ENCODE measurements at places on chromosomes 7 and 10. TPM values are rescaled to one million over a fixed set of nuclear protein-coding genes. Genes with fewer than 3 reads are reported as not detected.

The MMD2 gene
- total RNA-seq, result not detected

The TTYH3 gene
- total RNA-seq, result 42.7 TPM

The IGF2BP3 gene
- 45.8 TPM for total RNA-seq

The GDF10 gene
- 6.4 TPM for total RNA-seq

The EN2 gene
- total RNA-seq, result not detected

The C10orf88 gene
- total RNA-seq, result 4.4 TPM

The NACAD gene
- 4.1 TPM for total RNA-seq

- DNase-seq, result no peak
These were observed 35.7 kb downstream of the LHPP start for GRCh38 chr10:124497196-124497881.

DNA sequence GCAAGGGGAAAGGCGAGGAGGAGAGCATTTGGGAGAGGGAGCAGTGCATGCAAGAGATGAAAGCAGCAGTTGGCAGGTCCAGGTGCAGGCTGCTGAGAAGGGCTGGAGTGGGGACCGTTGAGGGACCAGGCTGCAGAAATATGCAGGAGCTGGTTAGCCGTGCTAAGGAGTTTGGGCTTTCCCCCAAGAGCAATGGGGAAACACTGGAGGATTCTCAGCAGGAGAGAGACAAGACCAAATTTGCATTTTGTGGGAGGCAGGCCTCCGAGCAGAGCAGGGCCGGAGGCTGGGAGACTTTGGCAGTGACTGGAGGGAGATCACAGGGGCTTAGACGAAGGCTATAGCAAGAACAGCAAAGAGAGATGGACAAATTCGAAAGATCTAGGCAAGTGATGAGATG lies 11.8 kb downstream of the BTBD16 start:
- DNase-seq, result no peak

- no peak for DNase-seq
These were observed 111.3 kb downstream of the SLIT1 start for GRCh38 chr10:97074256-97075145.

DNA sequence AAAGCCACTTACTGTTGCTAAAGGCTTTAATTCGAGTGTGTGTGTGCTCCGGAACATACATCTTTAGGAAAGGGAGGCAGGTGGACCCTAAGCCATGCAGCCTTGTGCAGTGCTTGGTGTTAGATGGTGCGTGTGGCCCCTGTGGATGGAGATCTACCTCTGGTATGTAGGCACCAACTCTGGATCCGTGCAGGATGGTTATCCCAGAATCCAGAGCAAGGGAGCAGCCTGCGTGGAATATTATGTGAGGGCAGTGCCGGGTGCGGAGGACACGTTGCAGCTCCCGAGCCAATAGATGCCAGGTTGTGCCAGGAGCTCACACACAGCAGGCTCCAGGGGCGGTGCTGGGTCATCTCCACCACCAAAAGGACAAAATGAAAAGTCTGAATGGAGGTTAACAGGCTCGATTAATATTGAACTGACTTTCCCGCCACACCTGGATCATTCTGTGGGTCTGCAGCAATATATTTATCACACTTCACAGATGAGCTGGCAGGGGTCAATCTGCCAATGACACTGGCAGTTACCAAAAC lies 143.0 kb upstream of the NPS start:
- DNase-seq, result no peak

GRCh38 chr7:46939558-46939957 lies 642.4 kb downstream of the TNS3 start:
- no peak for DNase-seq

DNA sequence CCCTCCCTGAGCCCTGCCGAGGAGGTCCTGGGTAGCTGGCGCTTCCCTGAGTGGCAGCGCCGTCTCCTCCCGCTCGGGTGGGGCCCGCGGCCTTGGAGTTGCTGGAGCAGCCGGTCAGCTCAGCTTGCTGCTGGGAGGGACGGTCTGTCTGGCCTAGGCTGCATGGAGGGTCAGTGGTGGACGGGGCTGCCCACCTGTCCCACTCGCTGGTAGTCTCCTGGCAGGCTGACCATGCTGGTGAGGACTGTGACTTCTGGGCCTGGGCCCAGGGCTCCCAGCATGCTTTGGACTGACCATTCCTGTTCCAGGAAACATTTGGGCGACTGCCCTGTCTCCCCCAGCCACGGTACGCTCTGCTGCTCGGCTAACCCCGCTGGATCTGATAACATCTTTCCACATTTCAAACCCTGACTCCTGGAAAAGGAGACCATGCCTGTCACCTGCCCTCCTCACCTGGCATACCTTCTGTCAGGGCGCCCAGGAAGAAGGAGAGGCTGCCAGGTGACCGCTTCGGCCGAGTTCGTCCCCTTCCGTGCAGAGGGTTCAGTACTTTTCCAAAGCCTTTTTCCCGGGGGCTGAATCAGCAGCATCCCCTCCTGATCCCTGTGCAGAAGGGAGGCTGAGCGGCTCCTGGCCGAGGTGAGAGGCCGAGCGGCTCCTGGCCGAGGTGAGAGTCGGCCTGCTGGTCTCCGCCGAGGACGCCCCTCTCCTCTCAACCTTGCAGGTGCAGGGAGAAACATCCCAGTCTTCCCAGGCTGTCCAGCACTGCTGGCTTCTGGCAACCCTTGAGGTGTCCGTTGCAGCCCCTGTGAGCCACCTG lies 43.4 kb downstream of the FAM20C start:
- DNase-seq, result no peak

GRCh38 chr10:62133618-62134017 lies 135.0 kb downstream of the RTKN2 start:
- no peak for DNase-seq

DNA sequence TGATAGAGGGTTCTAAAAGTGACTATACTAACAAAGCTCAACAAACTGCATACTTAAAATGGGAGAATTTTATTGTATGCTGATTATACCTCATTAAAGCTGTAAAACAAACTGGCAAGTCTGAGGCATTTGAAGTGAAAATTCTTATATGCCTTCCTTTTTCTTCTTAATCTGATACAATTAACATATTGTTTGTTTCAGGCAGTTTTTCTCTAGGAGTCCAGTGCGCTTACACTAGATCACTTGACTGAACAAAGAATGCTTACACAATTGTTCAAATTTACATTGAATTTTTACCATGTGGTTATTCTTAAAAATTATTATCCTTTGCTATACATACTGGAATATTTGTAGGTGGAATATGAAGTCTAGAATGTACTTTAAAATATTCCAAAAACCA lies 89.0 kb downstream of the GLCCI1 start:
- DNase-seq, result no peak

DNA sequence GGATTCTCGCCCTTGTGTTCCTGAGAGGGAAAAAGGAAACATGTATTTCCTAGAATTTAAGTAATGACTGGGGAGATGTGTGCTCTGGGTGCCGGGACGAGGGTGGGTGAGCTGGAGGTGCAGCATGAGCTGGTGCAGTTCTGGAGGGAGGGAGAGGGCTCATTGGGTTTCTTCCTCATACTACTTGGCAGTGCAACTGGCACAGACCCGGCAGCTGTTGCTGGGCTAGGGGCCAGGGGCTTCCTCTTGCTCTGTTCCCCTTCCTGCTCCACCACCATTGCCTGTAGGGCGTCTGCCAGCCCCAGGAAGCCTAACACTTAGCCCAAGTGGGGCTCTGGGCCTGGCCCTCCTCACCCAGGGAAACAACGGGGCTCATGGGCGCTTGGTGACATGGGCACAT lies 5.9 kb downstream of the RET start:
- DNase-seq, result no peak

- no peak for DNase-seq
These were observed 637.5 kb upstream of the GALNT17 start for GRCh38 chr7:70494225-70495032.

GRCh38 chr10:121167534-121168243 lies 316.5 kb downstream of the WDR11 start:
- no peak for DNase-seq

DNA sequence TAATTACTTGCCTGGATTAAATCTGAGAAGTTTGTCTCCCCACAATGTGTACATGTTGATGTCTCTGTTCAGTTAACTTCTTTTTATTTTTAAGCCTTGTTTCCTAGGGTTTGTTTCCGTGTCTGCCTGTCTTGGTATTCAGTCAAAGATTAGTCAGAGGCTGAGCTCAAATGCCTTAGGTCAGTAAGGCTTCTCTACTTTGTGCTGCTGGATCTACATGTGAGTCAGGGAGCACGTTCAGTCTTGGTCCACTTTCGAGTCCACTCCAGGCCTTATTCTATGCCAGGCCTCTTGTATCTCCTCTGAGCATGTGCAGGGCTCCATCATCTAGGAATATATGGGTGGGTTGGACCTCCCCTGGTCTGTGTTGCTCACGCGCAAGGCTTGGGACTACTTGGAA lies 93.3 kb upstream of the FZD8 start:
- no peak for DNase-seq

GRCh38 chr10:5873515-5873995 lies 16.1 kb downstream of the ANKRD16 start:
- DNase-seq, result peak; percentile 65

DNA sequence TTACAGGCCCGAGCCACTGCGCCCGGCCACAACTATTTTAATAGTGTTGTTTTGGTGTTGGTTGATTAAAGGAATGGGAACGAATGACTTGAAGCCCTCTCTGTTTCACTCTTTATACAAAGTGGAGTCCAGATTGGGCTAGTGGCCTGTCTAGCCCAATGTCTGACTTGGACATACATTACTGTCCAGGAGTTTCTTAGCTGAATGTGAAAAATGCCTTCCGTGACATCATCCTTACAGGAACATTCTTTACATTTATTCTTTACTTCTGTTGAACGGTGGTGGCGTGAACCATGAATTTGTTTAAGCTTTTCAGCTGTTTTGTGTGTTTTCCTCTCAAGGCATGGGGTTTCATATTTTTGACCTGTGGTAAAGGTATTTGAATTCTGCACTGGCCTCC lies 67.9 kb downstream of the DAGLB start:
- no peak for DNase-seq

DNA sequence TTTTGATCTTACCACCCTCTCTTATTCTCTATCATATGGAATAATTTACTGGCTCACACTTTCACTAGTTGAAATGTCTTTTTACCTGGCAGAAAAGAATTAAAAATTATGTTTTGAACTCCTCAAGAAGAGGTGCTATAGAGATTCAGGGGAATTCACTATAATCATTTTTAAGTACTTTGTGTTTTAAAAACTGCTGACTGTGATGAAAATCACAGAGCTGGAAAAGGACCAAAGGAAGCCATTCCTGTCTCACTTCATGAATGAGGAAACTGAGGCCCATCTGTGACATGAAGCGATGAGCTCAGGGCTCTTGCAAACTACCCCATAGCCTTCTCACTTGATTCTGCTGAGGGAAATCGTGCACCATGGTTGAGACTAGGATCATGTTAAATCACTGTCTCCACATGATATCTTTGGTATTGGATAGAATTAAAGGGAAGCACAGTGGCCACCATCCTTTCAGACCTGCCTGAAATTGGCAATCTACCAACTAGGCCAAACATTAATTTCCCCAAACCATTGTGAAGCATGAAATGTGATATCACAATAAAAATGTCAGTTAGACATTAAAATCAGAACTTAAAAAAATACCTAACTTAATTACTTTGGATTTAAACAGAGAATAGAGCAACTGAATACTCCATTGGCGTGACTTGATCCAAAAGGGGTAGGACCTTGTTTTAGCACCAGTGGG lies 141.0 kb downstream of the FZD1 start:
- no peak for DNase-seq

DNA sequence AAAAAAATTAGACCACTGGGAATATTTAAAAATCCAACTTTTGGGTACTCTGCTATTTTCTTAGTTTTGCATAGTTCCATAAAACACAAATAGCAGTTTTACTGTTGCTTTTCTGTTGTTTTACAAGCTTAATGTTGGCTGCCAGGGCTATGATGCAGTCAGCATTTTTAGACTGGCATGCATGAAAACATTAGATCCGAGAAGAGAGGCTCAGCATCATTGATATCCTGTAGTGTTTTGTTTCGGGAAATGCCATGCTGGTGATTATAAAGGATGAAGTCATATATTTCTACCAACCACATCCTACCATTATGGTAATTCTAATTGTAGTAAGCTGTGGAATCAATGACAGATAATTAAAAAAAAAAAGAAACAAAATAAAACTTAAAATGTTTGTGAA lies 104.6 kb downstream of the MBL2 start:
- DNase-seq, result no peak

DNA sequence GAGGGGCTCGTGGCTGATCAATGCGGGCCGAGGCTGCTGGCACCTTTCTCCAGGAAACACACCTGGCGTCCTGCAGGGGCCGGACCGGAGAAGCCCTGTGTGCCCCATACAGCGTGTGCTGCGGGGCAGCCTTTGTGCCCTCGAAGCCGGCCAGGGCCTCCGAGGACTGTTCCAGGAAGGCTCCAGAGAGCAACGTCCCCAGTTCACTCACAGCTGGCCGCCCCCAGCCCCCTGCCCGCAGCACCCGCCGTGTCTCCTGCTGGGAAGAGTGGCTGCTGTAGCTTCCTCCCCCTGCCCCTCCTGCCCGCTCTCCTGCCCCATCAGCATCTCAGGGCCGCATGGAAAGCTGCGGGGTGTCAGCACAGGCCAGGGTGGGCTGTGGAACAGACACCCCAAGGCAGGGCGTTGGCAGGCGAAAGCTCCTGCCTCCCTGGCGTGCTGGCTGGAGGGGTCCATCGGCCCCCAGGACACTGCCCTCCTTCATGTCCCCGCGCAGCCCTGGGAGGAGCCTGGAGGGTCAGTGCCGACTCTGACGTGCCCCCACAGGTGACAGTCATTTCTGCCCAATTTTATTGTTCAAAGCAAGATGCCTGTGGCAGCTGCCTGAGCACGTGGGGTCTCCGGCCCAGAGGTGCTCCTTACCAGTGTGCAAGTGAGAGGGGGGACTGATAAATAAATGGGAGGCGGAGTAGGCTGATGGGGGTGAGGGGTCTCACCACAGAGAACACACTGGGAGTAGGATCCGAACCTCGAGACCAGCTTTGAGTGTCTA lies 95.8 kb upstream of the DIP2C start:
- DNase-seq, result no peak

GRCh38 chr10:33937036-33937730 lies 602.7 kb upstream of the NRP1 start:
- no peak for DNase-seq

GRCh38 chr7:159207393-159207792 lies 62.7 kb upstream of the VIPR2 start:
- DNase-seq, result no peak

GRCh38 chr7:149081914-149082313 lies 8.6 kb downstream of the ZNF786 start:
- DNase-seq, result no peak

DNA sequence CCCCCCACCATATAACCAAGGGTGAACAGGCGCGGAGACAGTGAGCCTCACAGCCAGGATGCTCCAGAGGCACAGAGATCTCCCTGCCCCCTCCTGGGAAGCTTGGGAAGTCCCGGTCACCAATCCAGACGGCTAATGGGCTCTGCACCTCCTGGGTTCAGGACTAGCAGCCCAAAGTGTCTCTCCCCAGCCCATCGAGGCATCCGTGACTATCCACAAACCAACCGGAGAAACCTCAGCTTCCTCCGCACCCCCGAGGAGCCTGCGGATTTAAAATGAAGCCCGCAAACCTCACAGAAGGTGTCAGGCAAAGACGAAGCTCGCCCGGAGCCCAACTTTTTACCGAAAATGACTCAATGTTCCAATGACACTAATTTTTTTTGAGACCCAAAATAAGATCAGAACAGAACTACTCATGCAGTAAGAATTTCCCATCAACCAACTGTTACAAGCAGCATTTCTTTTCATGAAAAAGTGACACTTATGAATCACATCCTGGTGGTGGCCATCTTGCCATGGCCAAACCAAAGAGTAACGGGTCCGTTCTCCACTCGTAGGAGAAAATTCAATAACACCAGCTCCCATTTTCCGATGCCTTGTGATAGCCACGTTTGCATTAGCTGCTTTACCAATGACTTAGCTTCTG lies 6.0 kb downstream of the PDGFA start:
- DNase-seq, result no peak
